Thoracic aorta (tissue), 2 donors: ENCODE measurements at places on chromosomes 3 and 15.

GRCh38 chr3:160806094-160806493 lies 50.1 kb downstream of the PPM1L start:
- DNase-seq = no peak

DNA sequence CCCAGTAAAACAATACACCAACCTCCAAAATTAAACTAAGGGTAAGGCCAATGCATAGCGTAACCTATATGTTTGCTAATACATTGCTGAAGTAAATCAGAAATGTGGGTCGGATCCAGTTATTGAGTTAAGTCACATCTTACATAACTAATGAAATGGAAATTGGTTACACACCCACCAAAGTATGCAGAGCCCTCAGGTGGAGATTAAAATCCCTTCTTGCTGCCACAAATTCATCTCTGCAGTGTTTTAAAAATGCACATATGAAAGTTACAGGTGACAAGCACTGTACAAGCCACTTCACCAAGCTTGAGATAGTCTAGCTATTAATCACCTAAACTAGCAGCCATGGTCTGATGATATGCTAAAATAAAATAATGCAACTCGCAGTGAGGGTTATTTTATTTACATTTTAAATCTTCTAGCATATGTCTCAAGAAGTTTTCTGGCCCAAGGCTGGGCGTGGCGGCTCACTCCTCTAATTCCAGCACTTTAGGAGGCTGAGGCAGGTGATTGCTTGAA lies 130.6 kb downstream of the AQP9 start:
- no peak for DNase-seq

GRCh38 chr15:26722621-26723160 lies 50.2 kb downstream of the GABRB3 start:
- no peak for DNase-seq

- no peak for DNase-seq
These were observed 7.4 kb downstream of the TRANK1 start for GRCh38 chr3:36937492-36937891.

- DNase-seq = no peak
These were observed 267.0 kb downstream of the CHL1 start for GRCh38 chr3:463252-464192.

DNA sequence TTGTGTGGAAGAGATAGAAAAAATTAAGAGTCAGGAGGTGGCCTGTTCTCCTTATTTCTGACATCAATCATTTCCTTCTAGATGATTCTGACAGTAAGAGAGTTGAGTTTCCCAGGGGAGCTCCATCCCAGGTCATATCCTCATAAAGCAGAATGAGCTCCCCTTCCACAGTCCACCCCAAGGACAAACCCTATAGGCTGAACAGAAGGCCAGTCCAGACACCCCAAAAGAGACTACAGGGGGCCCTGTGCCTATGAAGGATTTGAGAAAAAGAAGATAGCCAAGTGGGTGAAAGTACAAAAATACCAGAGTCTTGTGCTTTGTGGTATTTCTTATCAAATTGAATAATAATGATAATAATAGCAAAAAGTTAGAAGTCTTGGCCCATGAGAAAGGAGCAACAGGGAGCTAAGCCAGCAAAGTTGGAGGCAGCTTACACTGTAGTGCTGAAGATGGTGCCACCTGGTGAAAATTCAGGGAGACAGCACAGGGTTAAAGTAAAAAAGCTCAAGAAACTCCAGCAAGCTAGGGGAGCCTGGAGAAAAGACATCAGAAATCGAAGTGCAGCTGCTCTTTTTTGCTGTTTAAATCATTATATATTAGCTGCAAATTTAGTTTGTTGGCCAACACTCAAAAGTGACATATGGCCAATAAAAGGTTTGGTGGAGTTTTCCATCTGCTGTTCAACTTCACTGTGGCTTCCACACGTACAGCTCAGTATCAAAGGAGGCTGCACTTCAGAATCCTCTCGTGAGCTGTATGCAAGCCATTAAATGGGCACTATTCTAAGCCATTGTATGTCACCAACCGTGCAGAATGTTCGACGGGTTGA lies 35.8 kb upstream of the SLC24A5 start:
- DNase-seq = no peak

DNA sequence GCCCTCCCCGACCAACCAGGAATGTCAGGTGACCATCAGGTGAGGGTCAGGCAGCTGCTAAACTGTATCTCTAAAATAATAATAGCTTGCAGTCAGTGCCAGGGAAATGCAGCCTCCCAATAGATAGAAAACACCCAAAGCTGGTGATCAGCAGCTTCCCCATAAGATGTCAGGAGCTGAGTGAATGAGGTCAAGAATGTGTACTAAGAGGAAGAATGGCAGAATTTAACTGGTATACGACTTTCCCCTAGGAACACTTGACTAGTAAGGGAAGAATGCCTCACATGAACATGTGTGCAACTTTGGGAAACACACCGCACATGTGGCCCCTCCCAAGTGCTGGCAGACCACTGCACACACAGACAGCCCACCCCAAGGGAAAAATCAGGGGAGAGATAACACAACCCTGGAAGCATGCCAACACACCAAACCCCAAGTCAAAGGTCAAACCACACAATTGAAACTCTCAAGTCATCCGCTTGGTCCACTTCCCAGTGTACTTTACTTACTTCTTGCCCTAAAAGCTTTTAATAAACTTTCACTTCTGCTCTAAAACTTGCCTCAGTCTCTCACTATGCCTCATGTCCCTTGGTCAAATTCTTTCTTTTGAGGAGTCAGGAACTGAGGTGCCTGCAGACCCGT lies 806.5 kb downstream of the OTOL1 start:
- DNase-seq = no peak

DNA sequence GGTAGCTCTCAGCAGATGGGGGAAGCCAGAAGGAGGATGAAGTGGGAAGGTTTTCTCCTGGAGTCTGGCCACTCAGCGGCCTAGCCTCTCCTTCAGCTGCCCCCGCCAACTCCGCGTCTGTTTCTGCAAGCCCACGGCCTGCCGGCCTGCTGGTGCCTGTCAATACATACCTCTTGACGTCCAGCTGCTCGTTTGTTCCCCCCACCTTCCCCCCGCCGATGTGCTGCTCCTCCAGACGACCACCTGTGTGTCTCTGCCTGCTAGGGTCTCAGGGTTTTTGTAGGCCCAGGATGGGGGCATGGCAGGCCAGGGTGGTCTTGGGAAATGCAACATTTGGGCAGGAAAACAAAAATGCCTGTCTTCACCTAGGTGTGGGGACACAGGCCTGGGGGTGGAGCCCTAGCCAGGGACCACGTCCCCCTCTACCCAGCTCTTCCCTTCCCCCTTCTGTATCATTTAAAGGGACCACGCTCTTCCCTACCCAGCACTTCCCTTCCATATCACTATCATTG lies 137.8 kb downstream of the ALCAM start:
- DNase-seq = no peak

DNA sequence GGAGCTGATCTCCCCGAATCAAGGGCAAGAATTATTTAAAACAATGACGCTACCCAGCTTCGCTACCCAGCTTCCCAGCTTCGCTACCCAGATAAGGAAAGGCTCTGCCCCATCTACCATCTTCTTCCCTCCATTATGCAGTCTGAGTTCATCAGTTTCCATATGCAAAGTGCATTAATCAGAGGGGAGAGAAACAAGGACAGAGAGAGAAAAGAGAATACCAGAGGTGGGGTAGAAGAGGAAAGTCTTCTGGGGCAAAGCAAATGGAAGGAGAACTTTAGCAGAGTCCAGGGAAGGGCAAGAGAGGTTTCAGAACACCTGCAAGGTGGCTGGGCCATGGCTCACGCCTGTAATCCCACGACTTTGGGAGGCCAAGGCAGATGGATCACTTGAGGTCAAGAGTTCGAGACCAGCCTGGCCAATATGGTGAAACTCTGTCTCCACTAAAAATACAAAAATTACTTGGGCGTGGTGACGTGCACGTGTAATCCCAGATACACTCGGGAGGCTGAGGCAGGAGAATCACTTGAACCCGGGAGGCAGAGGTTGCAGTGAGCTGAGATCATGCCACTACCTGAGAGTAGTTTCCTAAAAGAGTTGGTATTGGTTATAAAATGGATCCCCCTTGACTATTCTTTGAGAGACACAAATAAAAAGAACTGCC lies 70.4 kb upstream of the SPATA12 start:
- no peak for DNase-seq

DNA sequence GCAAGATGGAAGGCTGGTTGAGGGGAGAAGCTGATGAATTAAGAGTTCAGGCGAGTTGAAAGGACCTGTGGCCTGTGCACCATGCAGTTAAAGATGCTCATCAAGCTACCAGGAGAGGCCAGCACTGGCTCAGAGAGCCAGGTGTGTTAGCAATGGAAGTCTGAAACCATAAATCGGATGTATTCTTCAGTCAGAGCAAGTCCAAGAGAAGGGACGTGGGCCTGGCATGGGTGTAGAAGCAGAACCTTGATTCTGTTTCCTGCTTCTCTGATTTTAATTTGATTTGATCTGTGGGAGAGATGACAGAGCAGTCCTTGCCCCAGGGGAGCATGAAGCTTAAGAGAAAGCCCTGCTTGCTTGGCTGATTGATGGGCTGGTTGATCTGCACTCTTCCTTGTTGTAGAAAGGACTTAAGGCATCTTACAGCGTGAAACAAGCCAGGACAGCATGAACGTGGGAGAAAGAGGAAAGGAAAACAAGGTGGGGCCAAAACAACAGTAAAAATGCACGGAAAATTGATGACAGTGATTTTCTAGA lies 10.9 kb downstream of the TM6SF1 start:
- DNase-seq = no peak

DNA sequence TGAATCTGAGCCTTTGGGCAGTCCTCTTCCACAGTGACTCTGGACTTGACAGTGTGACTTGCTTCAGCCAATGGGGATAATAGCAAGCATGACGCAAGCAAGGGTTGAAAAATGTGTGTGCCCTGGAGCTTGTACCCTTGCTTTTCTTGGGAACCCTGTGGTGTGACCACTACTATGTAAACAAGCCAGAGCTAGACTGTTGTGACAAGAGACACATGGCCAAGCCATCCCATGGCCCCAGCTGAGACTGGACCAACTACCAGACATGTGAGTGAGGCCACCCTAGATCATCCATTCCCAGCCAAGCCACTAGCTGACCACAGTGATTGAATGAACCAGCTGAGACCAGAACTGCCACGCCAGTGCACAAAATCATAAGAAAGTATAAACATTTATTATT lies 11.8 kb downstream of the MYO1E start:
- DNase-seq = no peak

GRCh38 chr3:43960448-43960840 lies 269.7 kb downstream of the ABHD5 start:
- no peak for DNase-seq

DNA sequence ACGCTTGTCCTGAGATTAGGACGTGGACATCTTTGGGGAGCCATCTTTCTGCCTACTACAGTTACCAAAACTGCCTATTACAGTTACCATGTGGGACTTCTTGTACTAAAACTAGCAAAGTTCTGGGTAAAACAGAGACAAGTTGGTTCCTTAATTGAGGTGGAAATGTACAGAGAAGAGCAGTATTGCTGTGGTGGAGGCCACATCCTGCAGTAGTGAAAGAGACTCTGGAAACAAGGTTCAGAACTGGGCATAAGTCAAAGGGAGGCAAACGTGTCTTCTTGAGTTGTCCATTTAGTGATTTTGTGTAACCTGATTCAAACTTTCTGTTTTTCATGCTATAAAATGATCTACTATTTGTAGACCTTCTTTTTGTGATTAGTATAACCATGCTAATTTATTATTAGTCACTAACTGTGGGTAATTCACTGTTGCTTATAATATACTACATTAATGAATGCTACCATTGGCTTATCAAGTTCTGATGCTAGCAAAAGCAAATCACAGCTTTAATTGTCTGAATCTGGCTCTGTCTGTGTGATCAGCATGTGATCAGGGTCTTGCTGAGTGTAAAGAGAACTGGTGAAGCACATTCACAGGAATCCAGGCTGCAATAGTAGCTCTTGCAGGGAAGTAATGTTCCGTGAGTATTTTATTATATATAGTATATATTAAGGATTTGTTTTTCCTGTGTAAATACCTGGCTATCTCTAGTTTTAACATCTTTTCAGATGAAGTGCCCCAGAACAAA lies 207.9 kb upstream of the GAP43 start:
- no peak for DNase-seq

DNA sequence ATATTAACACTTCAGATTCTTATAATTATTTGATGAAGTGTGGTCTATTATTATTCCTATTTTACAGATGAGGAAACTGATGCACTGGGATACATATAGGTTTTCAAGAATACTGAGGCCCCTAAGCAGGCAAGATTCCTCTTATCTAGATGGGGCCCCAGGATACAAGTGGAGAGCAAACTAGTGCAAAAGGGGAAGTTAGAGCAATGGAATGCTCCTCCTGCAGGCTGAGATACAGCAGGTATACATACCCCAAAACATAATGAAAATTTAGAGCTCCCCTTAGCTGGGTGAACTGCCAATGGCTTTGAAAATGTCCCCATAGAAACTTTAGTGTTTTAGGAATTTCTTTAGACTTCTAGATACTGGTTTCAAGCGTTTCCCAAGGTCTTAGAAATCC lies 247.1 kb downstream of the CHST2 start:
- no peak for DNase-seq

DNA sequence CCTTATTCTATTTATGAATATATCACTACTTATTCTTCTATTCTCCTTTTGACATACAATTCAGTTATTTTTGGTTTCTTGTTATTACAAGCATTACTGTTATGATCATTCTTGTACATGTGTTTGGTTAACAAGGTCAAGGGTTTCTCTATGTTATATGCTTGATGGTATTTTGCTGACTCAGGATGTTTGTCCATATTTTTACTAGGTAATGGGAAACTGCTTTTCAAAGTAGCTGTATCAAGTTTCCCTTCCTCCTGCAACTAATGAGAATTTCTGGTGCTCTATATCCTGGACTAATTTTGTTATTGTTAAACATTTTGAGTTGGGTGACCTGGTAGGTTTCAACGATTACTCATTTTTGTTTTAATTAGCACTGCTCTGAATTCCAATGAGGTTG lies 841.0 kb downstream of the OTOL1 start:
- no peak for DNase-seq

DNA sequence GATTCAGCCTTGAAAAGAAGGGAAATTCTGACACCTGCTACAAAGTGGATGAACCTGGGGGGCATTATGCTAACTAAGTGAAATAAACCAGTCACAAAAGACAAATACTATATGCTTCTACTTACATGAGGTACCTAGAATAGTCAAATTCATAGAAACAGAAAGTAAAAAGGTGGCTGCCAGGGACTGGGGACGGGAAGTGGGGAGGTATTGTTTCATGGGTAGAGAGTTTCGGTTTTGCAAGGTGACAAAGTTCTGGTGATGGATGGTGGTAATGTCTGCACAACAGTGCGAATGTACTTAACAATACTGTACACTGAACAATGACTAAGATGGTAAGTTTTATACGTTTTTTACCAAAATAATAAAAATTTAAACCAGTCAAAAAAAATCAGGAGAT lies 4.8 kb downstream of the IDH2 start:
- DNase-seq = no peak

- no peak for DNase-seq
These were observed 106.2 kb downstream of the HERC1 start for GRCh38 chr15:63727542-63727941.

DNA sequence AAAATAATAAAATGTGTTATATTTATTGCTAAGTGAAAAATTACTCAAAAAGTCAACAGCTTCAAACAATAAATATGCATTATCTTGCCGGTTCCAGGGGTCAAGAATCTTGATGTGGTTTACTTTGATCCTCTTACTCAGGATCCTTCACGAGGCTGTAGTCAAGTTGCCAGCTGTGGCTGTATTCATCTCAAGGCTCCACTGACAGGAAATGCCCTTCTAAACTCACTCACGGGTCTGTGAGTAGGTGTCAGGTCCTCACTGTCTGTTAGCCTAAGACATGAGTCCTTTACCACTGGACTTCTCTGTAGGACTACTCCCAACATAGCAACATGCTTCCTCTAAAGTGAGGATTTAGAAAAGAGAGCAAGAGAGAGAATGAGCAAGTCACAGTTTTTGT lies 983.0 kb downstream of the SI start:
- no peak for DNase-seq
